ENCODE measurements at places on chromosomes 12 and 14.

DNA sequence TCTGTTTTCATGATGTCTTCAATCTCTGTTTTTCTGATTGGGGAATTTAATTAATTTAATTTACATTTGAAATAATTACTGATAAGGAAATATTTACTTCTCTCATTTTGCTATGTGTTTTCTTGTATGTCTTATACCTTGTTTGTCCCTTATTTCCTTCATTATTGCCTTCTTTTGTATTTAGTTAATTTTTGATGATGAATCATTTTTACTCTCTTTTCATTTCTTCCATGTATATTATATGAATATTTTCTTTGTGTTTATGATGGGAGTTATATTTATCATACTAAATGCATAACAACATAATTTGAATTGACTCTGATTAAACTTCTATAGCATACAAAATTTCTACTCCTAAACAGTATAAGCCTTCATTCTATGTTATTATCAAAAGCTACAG, 309.6 kb downstream of the LRFN5 start:
- no peak for DNase-seq

GRCh38 chr12:124347335-124347734, 52.4 kb downstream of the RFLNA start:
- no peak for DNase-seq

DNA sequence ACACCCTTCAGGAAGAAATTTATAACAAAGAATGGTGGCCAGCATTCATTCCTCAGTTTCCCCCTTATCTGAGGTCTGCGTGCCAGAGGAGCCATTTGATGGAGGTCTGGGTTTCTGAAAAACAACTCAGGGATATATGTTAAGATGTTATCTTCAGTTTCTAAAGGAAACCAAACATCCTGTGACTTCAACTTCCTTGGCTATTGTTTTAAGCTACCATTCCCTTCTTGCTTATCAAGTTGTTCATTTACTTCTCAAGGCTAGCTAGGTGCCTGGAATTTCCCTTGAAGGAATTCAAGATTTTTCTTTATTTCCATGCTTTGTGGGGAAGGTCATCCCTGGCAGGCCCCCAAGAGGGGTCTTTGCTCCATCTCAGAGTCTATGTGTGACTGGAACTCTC, 27.1 kb upstream of the OXA1L start:
- no peak for DNase-seq

DNA sequence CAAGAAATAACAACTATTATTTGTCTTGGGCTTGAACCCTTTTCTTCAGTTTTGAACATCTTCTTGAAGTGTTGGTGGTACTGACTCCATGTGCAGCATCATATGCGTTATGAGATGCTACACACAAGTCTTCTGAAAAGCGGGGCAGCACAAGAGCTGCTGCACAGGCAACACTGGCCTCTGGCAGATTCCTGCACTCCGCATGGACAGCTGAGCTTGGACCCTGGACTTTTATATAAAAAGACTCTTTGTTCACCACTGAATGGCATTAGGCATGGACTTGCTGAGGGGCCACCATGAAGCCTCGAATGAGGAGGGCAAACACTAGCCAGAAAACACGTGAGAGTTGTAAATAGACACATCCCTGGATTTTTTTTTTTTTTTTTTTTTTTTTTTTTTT, 210.8 kb upstream of the NPAS3 start:
- no peak for DNase-seq

DNA sequence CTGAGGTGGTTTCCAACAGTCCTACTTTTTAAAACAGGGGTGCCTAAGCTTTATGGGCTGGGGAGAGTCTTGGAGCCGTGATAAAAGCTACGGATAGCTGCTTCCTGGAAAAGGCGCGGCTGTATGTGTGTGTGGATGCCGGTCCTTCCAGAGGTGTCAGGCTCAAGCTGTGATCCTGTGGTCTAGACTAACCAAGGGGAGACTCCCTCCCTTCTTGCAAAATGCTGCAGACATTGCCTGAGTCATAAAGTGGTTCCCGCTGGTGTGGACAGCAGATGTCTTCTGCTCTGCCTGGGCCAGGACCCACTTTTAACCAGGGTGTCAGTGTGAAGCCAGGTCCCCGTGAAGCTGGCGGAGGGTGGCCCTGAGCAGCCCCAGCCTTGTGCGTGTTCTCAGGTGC, 37.8 kb downstream of the CCDC92 start:
- DNase-seq, result no peak

GRCh38 chr14:24806061-24806678, 172.2 kb upstream of the GZMB start:
- peak; percentile 59 for DNase-seq

DNA sequence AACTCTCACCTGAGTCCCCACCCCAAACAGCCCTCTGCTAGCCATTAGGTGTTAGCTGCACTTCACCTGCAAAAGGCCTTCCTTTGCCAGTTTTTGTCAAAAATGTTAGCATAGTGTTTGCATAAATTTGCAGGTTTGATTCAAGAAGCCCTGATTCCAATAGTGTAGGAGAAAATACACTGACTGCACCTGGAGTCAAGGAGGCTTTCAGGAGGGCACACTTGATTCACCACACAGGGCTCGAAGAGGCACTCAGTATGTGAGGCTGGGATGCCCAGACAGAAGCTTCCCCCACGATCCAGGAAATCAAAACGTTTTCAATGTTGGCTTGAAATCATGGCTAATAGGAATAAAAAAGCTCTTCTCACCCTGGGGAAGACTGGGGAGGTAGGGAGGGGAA, 40.5 kb upstream of the DDX11 start:
- DNase-seq, result no peak
